Vagina (tissue), 2 donors: ENCODE measurements at places on chromosomes 7 and 10.
A peak's percentile ranks its signal among the peaks of the same experiment; 100 is the strongest.

DNA sequence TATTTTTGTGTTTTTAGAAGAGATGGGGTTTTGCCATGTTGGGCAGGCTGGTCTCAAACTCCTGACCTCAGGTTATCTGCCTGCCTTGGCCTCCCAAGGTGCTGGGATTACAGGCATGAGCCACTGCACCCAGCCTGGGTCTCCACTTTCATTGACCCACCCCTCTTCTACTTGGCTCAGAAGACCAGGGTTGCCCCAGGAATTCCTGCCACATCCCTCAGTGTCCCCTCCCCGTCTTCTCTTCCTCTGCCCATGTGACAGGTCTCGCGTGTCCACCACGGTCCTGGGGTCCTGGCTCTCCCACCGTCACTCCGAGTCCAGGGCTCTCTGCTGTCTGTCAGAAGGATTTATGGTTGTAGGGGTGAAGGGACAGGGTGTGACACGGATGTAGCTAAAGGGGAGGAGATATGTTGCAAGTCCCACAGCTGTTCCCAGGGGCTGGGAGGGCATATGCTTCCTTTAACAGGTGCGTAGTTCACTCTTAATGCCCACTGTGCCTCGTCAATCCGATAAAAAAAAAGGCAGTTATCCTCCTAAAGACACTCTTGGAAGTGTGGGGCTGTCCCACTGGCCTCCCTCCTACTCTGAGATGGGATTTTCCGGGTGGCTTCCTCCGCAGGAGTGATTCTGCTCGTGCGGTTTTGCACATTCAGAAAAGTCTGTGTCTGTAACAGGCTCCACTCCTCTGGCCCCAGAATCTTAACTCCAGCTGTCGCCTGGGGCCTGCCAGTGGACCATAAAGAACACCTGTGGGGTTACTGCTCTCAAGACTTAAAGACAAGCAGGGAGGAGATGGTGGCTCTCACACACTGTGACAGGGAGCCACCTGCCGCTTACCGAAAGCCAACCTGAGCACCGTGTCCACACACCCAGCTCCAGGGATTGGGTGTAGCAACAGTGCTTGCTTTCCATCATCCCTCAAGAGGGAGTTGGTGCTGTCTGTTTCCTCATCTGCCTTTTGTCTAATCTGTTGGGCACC is 36.7 kb upstream of the SHH start:
- H3K27me3 ChIP-seq = no peaks in the 10 kb centered on the region
- DNase-seq = no peak
- no peaks in the 10 kb centered on the region for H3K4me1 ChIP-seq
- no peaks in the 10 kb centered on the region for H3K36me3 ChIP-seq

- no peaks in the 10 kb centered on the region for H3K27me3 ChIP-seq
- peak overlapping the region; percentile 79 for H3K4me3 ChIP-seq
- H3K36me3 ChIP-seq = no peaks in the 10 kb centered on the region
- H3K4me1 ChIP-seq = peaks cover 70% of the 10 kb centered on the region
- no peak for DNase-seq
- peak overlapping the region; percentile 94 for H3K27ac ChIP-seq
Measured at GRCh38 chr10:97332591-97333350, 1.8 kb downstream of the FRAT2 start.

DNA sequence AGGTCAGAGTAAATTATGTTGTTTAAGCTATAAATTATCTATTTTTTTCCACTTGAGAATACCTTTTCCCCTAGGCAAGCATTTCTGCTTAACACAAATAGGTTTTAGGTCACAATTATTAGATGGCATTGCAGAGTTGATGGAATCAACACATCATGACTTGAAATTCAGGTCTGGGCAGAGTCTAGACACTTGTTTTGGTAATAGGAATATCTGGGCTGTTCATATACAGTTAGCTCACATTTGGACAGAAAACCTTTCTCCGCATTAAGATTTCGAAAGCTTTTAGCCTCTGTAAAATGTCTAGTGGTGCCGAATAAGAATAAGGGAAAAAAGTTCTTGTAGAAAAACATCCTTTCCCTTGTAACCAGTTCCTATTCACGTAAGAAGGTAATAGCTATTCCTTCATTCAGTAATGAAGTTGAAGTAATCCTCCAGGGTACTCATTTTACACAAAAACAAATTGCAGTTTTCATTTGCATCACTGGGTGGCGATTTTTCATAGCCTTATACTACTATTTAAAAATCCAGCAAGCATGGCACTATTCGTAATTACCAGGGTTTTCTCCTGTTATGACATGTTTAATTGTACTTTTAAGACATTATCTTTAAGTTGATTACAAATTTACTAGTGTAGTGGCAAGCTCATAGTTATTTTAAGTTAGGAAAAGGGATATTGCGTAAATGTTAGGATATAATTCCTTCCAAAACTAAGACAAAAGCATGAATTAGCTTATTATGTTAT is 37.0 kb downstream of the RPA3 start:
- H3K36me3 ChIP-seq = no peaks in the 10 kb centered on the region
- no peak for DNase-seq
- H3K27ac ChIP-seq = peak overlapping the region; percentile 49
- no peaks in the 10 kb centered on the region for H3K27me3 ChIP-seq
- H3K4me1 ChIP-seq = peaks cover 27% of the 10 kb centered on the region

- no peak for DNase-seq
- no peak overlapping the region for H3K4me3 ChIP-seq
- no peaks in the 10 kb centered on the region for H3K4me1 ChIP-seq
- no peak overlapping the region for H3K27ac ChIP-seq
- H3K27me3 ChIP-seq = no peaks in the 10 kb centered on the region
Measured at GRCh38 chr10:84292502-84292901, 35.9 kb upstream of the CCSER2 start.

DNA sequence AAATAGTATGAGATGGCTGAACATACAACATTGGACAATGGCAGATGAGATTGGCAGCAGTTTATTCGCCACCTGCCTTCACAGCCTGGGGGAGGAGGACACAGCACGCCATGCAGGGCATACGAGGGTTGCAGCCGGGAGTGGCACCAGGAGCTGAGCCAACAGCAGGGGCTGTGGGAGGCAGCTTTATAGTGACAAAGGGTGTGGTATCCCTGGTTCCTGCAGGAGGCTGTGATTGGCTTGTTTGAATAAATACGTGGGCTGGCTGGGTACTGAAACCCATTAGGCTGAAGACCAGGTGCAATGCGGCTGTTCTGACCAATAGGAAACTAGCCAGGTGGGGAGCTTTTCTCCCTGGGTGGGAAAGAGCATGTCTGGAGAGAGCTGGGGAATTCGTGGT is 68.9 kb upstream of the LEP start:
- no peak overlapping the region for H3K27ac ChIP-seq
- H3K4me3 ChIP-seq = no peak overlapping the region
- peaks cover 10% of the 10 kb centered on the region for H3K27me3 ChIP-seq
- peaks cover 14% of the 10 kb centered on the region for H3K4me1 ChIP-seq
- no peaks in the 10 kb centered on the region for H3K36me3 ChIP-seq

- H3K4me1 ChIP-seq = no peaks in the 10 kb centered on the region
- DNase-seq = no peak
- H3K4me3 ChIP-seq = no peak overlapping the region
Measured at GRCh38 chr10:129870961-129871621, 93.0 kb downstream of the EBF3 start.

DNA sequence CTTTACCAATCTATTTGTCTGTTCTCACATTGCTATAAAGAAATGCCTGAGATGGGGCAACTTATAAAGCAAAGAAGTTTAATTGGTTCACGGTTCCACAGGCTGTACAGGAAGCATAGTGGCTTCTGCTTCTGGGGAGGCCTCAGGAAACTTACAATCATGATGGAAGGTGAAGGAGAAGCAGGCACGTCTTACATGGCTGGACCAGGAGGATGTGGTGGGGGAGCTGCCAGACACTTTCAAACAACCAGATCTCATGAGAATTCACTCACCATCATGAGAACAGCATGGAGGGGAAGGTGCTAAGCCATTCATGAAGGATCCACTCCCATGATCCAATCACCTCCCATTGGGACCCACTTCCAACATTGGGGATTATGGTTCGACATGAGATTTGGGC is 64.8 kb upstream of the SEPHS1 start:
- H3K4me1 ChIP-seq = no peaks in the 10 kb centered on the region
- H3K4me3 ChIP-seq = no peak overlapping the region
- no peak overlapping the region for H3K27ac ChIP-seq
- H3K36me3 ChIP-seq = no peaks in the 10 kb centered on the region
- no peaks in the 10 kb centered on the region for H3K27me3 ChIP-seq

DNA sequence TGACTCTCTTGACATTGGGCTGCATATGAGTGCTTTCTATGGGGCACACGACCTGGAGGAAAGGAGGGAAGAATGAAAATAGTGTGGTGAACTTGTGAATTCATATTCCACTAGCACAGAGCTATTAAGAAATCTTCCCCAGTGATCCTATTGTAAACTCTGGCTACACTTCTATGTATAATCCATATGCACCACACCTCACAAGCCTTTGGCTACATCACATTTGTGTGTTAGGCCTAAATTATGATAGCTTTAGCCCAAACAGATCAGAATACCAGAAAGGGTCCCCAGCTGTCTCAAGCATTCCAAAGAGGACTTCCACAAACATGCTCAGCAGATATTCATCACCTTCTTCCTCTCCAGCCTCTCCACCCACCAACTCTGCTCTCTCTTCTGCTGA is 9.7 kb upstream of the IFIT1B start:
- no peaks in the 10 kb centered on the region for H3K27me3 ChIP-seq
- H3K27ac ChIP-seq = no peak overlapping the region
- no peak overlapping the region for H3K4me3 ChIP-seq

DNA sequence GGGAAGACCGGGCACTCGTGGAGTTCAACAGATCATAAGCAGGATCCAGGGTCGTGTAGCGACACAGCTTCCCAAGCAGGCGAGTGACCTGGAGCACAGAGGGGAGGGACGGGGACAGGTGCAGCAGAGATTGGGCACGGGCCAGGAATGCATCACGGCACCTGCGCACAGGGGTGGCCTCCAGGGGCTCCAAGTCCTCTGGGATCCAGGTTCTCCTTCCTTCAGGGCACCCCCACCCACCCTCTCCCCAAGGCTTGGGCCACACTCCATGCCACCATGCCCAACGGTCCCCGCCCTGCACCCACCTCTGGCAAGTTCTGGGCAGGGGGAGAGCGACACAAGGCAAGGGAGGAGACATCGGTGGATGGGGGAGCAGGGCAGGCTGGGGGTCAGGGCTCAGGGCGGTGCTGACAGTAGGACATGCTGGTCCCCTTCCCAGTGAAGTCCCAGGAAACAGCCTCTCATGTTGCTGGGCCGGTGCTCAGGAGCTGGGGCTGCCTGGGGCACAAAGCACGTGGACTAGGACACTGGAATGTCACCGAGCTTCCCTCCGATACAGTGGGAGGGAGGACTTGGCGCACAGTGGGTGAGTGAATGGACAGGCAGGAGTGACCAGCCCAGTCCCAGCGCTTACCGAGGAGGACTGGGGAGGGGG is 597.3 kb downstream of the PTPRN2 start:
- no peaks in the 10 kb centered on the region for H3K4me1 ChIP-seq
- H3K36me3 ChIP-seq = no peaks in the 10 kb centered on the region
- H3K27me3 ChIP-seq = no peaks in the 10 kb centered on the region
- no peak for DNase-seq
- no peak overlapping the region for H3K4me3 ChIP-seq

- no peak overlapping the region for H3K27ac ChIP-seq
- peaks cover 8% of the 10 kb centered on the region for H3K4me1 ChIP-seq
- no peak for DNase-seq
- H3K36me3 ChIP-seq = no peaks in the 10 kb centered on the region
Measured at GRCh38 chr10:533186-533585, 156.3 kb downstream of the DIP2C start.

- H3K27me3 ChIP-seq = no peaks in the 10 kb centered on the region
- no peak for DNase-seq
- no peaks in the 10 kb centered on the region for H3K4me1 ChIP-seq
Measured at GRCh38 chr10:124470544-124471434, 9.2 kb downstream of the LHPP start.

GRCh38 chr10:57654856-57655255 is 612.8 kb downstream of the IPMK start:
- H3K36me3 ChIP-seq = no peaks in the 10 kb centered on the region
- no peak for DNase-seq
- H3K27ac ChIP-seq = no peak overlapping the region
- H3K27me3 ChIP-seq = no peaks in the 10 kb centered on the region
- no peaks in the 10 kb centered on the region for H3K4me1 ChIP-seq
- H3K4me3 ChIP-seq = no peak overlapping the region

DNA sequence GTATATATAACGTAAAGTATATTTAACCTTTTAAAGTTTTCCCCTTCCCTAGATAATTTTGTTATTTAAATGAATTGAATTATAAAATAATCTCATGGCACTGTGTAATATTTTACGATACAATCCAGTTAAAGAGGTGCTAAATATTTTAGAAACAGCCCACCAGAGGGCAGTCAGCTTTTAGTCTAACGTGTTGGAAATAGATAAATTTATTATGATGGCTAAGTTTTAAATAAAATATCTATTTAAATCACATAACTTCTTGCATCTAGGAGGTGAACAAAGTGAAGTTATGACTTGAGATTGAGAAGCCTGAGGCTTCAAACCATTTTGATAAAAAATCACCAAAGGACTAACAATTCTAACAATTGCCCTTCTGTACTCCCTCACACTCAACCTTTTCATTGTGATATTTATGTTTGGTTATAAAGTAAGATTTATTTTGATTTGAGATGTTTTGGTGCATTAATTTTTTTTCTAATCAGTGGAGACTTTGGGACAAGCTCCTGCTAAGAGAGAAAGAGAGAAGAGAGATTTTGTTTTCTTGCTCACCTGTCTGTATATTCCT is 171.5 kb upstream of the SP4 start:
- no peak for DNase-seq
- no peak overlapping the region for H3K4me3 ChIP-seq
- no peaks in the 10 kb centered on the region for H3K36me3 ChIP-seq
- H3K4me1 ChIP-seq = no peaks in the 10 kb centered on the region

GRCh38 chr10:21507150-21507549 is 18.3 kb downstream of the SKIDA1 start:
- no peak overlapping the region for H3K27ac ChIP-seq
- no peak overlapping the region for H3K4me3 ChIP-seq
- DNase-seq = no peak
- no peaks in the 10 kb centered on the region for H3K4me1 ChIP-seq

GRCh38 chr10:22674573-22674930 is 39.8 kb downstream of the PIP4K2A start:
- no peaks in the 10 kb centered on the region for H3K36me3 ChIP-seq
- no peaks in the 10 kb centered on the region for H3K27me3 ChIP-seq
- DNase-seq = no peak
- no peak overlapping the region for H3K27ac ChIP-seq

GRCh38 chr10:101972761-101973160 is 83.2 kb downstream of the ARMH3 start:
- H3K27me3 ChIP-seq = no peaks in the 10 kb centered on the region
- no peak overlapping the region for H3K27ac ChIP-seq
- no peak for DNase-seq

- no peaks in the 10 kb centered on the region for H3K36me3 ChIP-seq
- no peak for DNase-seq
- H3K27ac ChIP-seq = no peak overlapping the region
Measured at GRCh38 chr7:156918635-156919034, 25.7 kb upstream of the LMBR1 start.
